ENCODE measurements at places on chromosomes 11 and 22. TPM values are rescaled to one million over a fixed set of nuclear protein-coding genes. Genes with fewer than 3 reads are reported as not detected.

DNA sequence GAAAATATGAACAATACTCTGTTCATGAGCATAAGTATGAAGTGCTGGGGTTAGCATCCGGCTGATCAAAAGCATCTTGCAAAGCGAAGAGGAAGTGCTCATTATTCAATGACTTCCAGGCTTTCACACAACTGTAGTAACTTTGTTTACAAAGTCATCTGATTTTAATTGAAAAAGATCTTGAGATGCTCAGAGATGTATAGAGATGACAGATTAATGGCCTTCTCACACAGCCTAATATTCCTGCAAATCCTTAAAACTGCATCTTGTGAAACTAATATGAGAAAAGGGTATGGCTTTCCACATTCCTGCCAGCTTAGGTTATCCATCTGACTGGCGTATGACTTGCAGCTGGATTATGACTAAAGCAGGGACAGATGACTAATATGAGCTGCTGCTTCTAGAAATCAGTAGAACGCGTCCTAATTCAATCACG lies 125.4 kb downstream of the CASP12 start:
- no peak for DNase-seq

DNA sequence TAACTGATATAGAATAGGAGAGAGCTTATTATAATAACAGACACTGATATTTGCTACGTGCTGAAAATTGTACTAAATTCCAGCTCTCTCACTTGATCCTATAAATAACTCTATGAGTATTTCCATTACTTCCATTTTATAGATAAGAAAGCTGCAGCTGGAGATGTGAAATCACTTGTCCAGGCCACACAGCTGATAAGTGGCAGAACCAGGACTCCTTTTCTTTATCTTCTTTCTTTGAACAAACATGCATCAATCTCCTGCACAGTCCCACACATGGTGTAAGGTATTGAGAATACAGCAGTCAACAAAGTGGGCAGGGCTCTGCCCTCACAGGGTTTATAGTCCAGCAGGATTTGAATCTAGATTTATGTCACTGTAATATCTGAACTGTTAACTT lies 652.1 kb downstream of the NELL1 start:
- no peak for DNase-seq

DNA sequence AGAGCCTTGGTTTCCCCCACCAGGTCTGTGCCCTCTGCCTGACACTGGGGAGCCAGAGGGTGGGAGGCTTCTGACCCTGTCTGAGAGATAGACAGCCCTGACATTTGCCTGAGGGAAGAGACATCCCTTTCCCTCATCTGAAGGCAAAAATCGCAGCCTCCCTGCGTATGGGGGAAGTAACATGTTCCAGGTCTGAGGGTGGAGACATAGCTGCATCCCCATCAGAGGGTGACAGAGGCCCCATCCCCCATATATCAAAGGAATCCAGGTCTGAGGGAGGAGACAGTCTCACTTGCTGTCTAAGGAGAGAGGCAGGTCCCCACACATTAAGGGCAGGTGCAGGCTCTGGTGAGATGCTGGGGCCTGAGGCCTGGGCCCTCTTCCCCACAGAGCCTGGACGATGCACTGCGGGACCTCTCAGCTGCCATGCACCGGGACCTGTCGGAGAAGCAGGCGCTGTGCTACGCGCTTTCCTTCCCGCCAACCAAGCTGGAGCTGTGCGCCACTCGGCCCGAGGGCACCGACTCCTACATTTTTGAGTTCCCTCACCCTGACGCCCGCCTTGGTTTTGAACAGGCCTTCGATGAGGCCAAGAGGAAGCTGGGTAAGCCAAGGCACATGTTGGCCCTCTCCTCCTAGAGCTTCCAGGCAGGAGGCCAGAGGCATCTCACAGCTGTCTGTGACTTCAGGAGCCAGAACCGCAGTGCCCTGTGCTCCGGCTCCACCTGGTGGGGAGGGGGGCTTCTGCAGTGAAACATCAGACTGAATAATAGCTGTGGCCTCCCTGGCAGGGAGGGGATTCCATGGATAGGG lies 16.1 kb upstream of the RELT start:
- DNase-seq, result no peak

DNA sequence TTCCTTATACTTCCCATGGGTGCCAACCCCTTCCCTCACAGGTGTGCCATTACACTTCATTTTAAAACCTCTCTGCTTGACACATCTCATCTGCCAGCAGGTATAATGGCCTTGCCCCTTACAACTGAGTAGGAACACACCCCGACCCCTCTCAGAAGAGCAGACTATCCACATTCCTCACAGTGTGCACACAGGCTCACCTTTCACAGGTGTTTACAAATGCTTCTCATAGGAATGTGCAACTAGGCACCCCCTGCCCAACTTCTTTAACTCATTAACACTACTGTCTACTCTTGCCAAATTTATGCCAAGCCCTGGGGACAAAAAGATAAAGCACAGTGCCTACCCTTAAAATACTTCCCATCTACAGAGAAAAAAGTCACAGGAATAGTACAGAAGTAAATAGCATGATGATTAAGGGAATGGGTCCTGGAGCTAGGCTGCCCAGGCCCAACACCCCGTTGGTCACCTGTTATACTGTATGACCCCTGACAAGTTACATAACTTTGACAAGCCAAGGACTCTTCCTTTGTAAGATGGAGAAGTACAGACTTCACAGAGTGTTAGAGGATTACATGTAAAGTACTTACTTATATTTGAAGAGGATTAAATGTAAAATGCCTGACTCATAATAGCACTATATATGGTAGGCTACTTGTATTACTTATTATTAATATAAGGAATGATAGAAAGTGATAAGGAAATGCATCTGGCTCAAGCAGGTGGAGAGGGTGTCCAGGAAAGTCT lies 15.2 kb downstream of the TRIM3 start:
- no peak for DNase-seq

DNA sequence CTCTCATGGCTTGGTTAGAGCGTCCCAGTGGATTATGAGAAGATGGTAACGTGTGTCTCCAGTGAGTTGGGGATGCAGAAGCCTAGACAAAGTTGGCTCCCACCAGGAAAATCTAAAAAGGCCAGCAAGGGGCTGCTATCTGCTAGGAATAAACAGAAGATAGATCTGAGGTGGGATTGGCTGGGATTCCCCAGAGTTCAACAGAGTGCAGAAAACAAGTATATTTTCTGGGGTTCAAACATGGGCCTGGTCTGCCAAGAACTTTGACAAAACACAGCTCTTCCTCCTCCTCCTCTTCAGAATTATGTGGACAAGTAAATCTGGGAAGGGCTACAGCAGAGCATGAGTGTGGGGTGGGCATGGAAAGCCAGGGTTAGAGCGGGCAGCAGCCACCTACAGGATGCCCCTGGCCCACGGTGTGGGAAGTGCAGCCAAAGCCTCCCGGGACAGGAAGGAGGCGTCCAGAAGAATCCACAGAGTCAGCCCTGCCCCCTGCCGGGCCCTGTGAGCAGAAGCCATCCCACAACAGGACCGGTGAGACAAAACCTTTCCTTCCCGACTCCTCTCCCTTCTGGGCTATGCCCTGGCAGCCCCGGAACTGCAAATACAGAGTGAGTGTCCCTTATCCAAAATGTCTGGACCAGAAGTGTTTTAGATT lies 67.1 kb downstream of the CD82 start:
- no peak for DNase-seq

DNA sequence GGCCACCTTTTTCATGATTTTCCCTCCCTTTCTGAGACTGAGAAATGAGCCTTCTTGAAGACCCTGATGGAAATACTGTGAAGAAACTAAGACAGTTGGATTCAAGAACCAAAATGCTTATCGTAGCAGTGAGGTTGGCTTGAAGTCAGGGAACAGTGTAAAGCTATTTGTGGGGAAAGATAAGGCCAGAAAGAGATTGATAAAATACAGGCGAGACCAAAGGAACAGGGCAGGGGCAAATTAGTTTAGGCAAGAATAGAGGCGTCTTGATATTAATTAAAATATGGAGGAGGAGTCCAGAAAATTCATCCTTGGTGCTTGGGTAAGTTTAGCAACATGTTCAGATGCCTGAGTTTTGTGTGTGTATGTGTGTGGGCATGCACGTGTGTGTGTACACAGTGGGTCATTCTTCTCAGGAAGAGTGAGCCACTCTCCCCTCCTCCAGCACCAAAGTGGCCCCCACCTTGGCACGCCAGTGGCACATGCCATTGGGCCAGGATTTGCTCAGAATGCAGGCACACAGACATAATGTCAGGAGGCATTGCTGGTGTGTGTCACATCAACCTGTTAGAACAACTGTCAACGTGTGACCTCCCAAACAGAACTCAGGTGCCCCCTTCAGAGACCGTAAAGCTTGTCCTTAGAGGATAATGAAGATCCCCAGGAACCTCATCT lies 3.9 kb upstream of the EHF start:
- no peak for DNase-seq

GRCh38 chr11:75499423-75500190 lies 26.1 kb downstream of the GDPD5 start:
- DNase-seq, result no peak

Gene EFCAB6
- 0.04 TPM for polyA plus RNA-seq

Gene FIBIN
- not detected for polyA plus RNA-seq

Gene IFT27
- polyA plus RNA-seq, result 11.5 TPM

Data from immature natural killer cell (primary cell).